ENCODE measurements at places on chromosomes 2 and 18.

- no peak for DNase-seq
These were observed 190.4 kb upstream of the STK17B start for GRCh38 chr2:196361606-196362326.

GRCh38 chr2:3725002-3725401 lies 21.6 kb downstream of the DCDC2C start:
- no peak for DNase-seq

DNA sequence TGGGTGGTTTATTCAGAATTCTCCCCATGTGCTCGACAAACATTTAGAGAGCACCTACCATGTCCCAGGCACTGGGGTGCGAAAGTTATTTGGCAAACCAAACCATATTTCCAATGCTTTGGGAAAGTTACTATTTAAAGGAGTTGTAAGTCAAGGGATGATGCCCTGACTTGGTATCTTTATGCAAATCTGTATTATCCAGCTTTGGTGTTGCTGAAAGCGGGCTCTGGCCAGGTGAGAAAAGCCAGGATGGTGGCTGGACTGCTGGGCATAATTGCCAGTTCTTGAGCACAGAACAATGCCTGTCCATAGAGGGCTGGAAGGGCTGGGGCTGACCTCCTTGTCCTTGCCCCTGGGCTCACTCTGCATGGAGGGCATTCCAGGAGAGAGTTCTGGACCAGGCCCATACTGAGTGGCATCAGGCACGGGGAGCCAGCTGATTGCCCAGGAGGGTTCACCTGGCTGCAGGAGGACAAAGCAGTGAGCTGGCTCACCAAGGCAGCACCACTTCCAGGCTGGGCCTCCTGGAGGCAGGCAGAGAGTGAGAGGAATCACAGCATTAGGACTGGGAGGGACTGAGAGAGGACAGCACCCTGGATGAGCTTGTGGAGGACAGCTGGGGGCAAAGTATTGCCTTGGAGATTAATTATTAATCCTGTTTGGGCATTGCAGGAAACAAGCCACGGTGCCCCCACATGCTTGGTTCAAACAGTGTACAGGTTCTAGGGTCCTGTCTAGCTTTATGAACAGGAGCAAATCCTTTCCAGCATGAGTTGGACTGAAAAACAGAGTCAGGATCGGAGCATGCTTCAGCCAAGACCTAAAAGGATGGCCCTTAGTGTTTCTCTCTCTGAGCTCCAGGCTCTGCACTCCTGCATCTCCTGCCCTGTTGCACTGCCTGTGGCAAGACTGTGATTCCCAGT lies 7.1 kb downstream of the KHK start:
- no peak for DNase-seq

- no peak for DNase-seq
These were observed 123.7 kb upstream of the NCK2 start for GRCh38 chr2:105621038-105621437.

- DNase-seq: no peak
These were observed 231.5 kb upstream of the SPRED2 start for GRCh38 chr2:65663831-65664407.

GRCh38 chr2:5561006-5561405 lies 131.2 kb upstream of the SOX11 start:
- no peak for DNase-seq

DNA sequence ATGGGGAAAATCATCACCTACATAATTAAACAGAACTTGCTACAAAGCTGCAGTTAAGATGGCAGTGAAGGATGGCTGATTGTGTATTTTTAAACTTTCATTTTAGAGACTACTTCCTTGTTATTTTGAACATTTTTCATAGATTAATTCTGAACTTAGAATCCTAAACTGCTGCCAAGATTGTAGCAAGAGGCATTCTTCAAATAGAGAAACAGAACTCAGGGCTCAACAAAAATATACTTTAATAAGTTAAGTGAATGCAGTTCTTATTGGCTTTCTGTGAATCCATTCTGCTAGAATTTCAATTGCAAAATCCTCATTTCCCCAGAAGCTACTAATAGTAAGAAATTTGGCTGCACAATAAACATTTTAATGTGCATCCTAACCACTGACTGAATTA lies 160.3 kb downstream of the L3MBTL4 start:
- DNase-seq: no peak

GRCh38 chr2:100113990-100114433 lies 28.4 kb downstream of the AFF3 start:
- no peak for DNase-seq

DNA sequence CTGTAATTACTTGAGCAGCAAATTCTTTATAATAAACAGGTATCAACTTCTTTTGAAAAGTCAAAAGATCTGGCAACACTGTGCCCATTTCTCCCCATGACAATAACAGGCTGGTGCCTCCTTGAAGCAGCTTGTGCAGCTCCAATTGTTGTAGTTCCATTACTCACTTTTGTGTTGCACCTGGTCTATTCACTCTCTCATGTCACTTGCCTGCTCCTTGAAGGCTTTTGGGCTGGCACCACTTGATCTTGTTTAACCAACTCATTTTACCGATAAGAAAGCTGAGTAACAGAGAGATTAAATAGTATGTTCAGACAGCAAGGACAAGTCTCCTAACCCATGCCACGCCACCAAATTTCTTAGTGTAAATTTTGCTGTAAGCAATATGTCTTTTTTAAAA lies 314.5 kb downstream of the OSR1 start:
- DNase-seq: no peak
